ENCODE measurements at places on chromosomes 4 and X. TPM values are rescaled to one million over a fixed set of nuclear protein-coding genes. Genes with fewer than 3 reads are reported as not detected.
A peak's percentile ranks its signal among the peaks of the same experiment; 100 is the strongest.

SPARCL1 gene
- 300 TPM for total RNA-seq

MAGEB1 gene
- not detected for total RNA-seq

RAB39B gene
- total RNA-seq = not detected

SMARCA5 gene
- 27.2 TPM for total RNA-seq

STARD8 gene
- total RNA-seq = 9.4 TPM

- DNase-seq = no peak
These were observed 23.1 kb upstream of the BMP2K start for GRCh38 chr4:78753091-78753490.

DNA sequence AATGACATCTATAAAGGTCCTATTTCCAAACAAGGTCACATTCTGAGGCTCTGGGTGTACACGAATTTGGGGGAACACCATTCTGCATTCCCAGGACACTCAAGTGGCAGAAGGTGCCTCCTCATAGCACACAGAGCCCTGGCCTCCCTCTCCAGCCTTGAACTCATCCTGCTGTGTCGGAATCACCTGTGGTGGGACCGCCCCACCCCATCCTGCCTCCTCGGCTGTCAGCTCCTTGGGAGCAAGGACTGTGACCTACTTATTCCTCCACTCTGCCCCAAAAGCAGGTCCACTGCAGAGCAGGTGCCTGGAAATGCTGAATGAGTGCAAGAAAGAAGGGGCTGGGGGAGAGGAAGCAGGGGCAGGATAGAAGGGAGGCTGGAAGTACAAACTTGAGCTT, 33.5 kb downstream of the HTRA3 start:
- DNase-seq = no peak

DNA sequence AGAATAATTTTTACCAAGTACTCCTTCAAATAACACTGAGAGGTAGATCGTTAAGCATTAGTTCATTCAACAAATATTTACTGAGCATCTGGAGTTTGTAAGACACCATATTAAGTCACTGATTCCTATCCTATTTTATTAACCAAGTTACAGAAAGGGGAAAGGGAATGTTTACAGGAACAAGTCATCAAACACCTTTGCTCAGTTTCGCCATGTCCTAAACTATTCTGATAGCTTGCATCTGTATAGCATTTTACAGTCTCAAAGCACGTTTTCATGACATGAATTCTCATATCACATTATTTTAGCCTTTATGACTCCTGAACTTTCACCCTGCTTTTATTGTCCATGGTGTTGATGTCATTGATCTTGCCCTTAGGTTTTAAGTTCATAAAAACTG, 89.2 kb downstream of the AREG start:
- no peak for DNase-seq

GRCh38 chrX:53087388-53087831, 5.2 kb downstream of the TSPYL2 start:
- DNase-seq = no peak

DNA sequence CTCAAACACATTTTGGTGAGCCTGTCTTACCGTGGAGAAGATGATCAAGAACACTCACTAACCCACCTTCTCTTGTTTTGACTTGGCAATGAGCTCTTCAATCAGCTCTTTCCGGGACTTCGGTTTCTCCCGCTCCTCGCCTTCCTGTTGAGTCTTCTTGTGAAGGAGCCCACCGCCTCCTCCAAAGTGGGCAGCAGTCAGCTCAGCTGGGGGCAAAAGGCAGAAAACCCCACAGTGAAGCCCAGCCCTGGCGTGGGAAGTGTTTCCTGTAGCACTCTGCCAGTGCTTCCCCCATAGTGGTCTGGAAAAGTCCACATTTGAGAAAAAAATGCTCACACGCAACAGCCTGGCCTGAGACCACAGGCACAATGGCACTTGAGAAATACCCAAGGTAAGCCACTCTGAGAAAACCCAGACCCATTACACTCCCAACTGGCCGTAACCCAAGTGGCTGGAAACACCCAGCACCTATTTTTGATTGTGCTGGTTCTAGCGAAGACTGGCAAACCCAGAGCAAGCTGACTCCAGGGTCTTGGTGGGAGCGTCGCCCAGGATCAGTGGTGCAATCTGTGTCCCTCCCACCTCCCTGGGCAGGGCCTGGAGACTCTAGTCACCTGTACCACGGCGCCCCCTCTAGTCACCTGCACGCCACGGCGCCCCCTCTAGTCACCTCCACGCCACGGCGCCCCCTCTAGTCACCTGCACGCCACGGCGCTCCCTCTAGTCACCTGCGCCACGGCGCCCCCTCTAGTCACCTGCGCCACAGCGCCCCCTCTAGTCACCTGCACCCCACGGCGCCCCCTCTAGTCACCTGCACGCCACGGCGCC, 8.6 kb downstream of the NOP14 start:
- no peak for DNase-seq

DNA sequence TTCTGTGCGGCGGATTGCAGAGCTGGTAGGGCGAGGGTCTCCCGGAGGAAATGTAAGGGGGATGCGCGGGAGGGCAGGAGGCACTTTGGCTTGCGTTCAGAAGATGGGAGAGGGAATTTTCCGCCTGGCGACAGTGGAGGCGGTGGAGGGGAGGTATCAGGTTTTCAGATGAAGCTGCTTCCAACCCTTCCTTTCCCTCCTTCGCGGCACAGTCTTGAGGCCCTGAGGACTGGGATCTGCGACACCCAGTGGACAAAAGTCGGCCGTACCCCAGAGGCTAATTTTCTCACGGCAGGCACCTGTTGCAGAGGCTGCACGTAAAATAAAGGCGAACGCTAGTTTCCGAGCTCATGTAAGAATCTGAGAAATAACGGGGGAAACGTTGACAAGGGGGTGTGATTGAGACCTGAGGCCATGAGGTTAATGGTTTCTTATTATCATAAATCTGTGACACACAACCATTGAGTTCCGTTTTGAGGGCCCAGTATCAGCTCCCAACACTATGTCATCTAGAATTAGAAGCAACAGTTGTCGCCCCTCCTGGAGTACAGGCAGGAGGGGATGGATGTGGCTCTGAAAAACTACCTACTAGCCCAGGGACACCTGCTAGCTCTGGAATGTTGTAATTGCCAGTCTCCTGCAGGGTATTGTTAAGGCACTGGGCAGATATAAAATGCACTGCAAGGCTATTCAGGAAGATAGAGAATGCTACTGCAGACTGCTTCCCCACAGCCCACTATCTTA, 1.1 kb downstream of the ZCCHC18 start:
- peak; percentile 21 for DNase-seq

DNA sequence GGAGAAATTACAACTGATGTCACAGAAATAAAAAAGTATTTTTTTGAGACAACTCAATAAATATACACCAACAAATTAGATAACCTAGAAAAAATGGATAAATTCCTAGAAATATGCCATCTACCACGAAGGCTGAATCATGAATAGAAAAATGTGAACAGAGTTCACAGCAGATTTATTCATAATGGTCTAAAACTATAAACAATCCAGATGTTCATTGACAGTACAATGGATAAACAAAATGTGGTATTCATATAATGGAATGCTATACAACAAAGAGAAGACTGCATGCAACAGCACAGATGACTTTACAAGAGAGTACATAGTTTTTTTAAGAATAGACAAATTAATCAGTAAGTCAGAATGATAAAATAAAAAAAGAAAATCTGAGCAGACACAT, 55.2 kb downstream of the CLOCK start:
- DNase-seq = no peak

DNA sequence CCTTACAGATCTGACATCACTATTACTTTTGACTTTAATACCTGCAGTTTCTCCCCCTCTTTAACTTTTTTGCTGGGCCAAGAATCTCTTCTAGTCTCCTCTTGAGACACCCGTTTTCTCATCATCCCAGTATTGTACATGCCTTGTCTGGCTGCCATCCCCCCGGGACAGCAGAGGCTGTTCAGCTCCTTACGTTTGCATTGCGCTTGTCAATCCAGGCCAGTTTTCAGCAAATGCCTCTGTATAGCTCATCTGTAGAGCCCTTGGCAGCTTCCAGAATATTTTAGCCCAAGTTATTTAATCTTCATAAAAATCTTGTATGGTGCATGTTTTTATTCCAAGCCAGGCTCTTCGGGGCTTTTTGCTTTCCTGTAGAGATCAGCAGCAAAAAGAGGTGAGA, 22.3 kb upstream of the HOPX start:
- DNase-seq = no peak

DNA sequence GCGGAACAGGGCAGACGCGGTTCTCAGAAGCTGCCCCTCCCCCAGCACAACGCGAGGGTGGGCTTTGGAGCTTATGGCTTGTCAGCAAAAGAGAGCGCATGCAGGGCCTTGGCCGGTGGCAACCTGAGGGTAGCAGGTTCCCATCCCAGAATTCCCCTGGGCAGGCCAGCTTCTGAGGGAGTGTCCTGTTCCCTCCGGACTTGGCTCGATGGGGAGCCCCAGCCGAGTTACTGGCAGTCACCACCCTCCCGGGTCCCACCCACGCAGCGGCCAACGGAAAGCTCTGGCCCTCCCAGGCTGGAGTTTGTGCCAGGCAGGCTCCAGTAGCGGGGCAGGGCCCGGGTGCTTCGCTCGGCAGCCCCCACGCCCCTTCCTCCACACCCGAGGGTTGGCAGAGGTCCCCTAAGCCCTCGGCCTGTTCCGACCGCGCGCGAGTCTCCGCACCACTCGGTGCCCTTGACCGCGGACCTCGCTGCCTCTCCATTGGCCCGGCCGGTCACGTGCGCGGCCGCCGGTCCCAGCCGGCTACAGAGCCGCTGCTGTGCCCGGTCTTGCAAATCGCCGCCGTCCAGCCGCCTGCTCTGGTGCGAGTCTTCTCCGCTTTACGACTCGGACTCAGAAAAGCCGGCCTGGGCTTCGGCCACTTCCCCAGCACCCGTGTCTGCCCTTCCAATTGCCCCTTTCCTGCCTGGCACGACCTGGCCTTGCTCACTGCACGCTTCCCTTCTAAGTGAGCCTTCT, 20.9 kb upstream of the MTM1 start:
- DNase-seq = peak; percentile 62
